ENCODE measurements at places on chromosomes 7 and 10.

DNA sequence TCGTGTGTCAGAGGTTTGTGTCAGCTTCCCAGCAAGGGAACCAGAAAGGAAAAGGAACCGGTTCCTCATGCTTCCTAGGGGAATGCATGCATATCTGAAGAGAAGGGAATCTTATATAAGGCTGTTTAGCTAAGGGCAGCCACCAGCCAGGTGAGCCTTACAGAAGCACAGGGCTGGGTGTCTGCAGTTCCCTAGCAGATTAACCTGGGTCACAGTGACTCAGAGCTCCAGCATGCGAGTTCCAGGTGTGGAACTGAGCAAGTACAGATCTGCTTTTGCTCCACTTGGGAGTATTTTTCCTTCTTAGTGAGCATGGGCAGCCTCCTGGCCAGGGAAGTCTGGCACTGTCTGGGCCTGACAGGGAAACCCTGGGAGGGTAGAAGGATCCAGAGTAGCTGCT is 957 bp upstream of the ANKRD2 start:
- DNase-seq = no peak

- no peak for DNase-seq
These were observed 69.1 kb upstream of the MXI1 start for GRCh38 chr10:110138197-110138812.

- no peak for DNase-seq
These were observed 664.9 kb downstream of the SUGCT start for GRCh38 chr7:40799493-40800403.

DNA sequence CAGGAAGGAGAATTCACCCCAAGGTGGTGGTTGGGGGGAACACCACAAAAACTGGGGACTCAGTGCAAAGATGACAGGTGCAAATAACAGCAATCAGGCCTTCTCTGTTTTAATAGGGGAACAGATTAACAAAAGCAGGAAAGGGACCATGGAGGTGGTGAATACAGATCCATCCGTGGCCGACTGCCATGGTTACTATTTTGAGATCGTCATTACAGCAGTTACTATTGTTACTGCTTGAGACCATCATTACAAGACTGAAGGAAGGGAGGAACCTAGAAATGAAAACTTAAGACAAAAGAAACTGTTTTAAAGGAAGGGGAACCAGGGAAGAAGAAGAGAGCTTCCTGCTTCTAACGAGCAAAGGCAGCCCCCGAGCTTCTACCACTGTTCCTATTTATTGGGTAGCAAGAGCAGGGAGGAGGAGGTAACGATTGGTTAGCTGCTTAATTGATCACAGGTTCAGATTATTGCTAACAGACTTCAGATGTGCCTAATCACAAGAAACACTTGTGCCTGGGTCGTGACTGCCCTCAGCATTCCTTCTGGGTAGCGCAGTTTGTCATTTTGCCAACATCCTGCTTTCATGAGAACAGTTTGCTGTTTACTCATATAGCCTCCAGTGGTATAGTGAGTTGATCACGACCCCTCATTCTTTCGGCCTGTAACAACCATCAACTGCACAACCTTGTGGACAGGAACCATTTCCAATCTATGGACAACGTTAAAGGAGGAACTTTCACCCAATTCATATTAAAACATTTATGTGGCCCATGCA is 216.3 kb downstream of the CHCHD3 start:
- no peak for DNase-seq

GRCh38 chr7:106504645-106505044 is 156.3 kb downstream of the CCDC71L start:
- DNase-seq = no peak

GRCh38 chr10:112755446-112756234 is 194.4 kb upstream of the TCF7L2 start:
- no peak for DNase-seq

DNA sequence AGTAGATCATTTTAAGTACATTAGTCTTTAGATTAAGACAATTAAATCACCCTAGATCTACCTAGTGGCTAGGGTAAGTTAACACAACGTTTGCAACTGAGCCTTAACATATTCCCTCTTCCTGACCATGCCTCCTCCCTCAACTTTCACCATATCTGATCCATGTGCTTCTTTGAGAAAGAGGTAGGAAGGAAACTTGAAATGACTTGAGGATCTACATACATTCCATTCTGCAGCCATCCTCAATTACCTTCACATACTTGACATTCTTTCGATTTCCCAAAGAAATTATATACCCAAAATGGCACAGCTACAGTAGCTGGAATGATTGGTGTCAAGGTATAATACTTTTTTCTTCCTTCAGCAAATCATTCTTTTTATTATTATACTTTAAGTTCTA is 12.9 kb upstream of the SEPTIN7 start:
- no peak for DNase-seq

- no peak for DNase-seq
These were observed 16.0 kb upstream of the RSBN1L start for GRCh38 chr7:77680266-77680665.

DNA sequence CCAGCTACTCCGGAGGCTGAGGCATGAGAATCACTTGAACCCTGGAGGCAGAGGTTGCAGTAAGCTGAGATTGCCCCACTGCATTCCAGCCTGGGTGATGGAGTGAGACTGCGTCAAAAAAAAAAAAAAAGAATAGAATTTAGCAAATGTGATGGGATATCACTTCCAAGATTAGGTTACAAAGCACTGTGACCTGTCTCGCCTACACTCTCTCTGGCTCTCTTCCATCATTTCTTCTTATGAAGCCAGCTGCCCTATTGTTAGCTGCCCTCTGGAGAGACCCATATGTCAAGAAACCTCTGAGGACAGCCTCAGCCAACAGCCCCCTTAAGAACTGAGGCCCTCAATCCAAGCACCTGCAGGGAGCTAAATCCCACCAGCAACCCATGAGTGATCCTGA is 28.2 kb downstream of the ARHGAP21 start:
- DNase-seq = no peak

DNA sequence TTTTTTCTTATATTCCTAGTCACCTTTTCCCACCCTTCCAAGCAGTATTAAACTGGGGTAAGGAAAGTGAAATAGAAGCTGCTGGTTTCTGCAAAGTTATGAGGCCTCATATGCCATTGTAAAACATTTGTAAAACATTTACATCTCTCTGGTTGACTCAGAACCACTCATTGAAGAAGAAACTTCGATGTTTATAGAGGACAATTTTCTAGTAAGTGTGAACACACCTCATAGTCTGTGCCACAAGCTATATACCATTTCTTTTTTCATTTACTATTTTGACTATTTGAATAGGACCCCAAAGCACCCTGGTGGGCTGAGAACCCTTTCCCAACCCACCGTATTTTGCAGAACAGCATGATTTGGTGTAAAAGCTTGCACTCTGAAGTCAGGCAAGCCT is 12.9 kb upstream of the ITGB1 start:
- no peak for DNase-seq

GRCh38 chr7:42907316-42907715 is 4.6 kb downstream of the C7orf25 start:
- DNase-seq = no peak

GRCh38 chr10:43305876-43306275 is 39.0 kb upstream of the RASGEF1A start:
- DNase-seq = no peak

DNA sequence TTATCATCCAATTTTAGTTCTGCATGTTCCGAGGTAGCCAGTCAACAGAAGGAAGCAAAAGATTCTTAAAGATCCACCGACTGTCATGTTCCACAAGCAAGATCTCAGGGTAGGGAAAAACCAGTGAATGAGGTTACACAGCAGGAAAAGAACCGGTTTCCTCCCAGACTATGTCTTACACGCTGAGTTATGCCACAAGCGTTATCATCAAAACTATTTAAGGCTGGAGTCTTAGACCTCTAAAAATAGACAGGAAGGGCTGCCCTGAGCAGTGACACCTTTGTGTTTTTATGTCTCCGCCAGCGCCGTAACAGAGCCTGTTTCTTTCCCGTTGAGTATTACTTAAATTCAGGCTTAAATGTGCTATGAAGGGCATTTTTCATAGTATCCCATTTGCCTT is 48.3 kb downstream of the PROSER2 start:
- DNase-seq = no peak

DNA sequence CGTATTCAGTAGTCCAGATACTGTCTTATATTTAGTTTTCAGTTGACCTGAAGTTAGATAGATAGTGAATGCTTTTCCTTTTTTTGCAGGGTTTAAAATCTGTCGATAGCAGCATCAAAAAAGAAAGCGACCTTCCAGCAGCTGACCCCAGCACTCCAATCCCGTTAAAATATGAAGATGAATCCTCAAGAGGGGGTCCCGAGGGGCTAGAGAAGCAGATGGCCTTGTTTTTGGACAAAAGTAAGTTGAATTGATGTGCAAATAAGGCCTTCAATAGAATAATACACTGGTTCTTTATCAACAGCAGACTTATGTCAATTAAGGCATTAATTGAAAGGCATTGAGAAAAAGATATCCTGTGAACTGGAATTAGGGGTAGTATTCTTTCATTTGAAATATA is 18.7 kb downstream of the EDRF1 start:
- DNase-seq = no peak

GRCh38 chr7:88666626-88667025 is 92.9 kb upstream of the ZNF804B start:
- no peak for DNase-seq

DNA sequence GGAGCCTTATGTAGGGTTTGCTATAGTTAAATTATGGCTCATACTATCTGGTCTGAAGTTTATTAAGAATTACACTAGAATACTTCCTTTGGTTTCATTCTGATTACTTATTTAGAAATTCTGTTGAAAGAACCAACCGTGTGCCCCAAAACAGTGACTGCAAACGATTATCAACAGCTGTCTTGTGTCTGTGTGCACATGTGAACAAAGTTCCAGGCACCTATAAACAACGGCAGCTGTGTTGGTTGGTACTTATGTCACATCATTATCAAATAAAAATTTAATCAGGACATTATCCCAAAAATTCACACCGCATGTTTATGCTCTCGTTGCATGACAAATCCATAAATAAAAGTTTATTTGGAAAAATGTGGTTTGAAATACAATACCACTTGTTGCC is 80.6 kb downstream of the USP6NL start:
- DNase-seq = no peak

DNA sequence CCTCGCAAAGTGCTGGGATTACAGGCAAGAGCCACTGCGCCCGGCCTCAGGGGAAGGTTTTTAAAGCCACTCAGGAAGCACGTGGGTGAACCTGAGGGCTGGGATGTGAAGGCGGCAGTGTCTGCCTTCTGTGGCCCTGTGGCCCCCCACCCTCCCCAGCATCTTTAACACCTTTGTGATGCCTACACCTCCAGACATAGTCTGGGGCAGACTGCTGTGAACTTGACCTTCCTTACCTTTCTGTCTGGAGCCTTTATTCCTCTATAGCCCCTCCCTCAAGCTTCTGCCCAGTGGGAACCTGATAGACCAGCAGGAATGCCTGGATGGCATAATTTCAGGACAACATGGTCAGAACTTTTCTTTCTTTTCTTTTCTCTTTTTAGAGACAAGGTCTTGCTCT is 550.2 kb downstream of the GALNT17 start:
- no peak for DNase-seq

DNA sequence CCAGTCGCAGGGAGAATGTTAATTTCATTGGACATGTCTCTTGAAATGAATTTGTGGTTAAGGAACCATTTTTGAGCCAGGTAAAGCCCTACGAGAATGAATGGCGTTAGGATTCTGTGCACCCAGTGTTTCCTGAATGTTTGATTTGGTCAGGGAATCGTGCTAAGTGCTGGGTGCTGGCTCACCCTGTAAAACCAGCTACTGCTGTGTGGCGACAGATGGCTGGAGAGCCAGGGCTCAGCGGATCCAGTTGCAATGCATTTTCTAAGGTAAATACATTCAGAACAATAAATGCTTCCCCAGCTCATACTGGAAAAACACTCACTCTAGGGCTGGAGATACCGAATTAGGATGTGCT is 355.5 kb downstream of the GLRX3 start:
- DNase-seq = no peak

DNA sequence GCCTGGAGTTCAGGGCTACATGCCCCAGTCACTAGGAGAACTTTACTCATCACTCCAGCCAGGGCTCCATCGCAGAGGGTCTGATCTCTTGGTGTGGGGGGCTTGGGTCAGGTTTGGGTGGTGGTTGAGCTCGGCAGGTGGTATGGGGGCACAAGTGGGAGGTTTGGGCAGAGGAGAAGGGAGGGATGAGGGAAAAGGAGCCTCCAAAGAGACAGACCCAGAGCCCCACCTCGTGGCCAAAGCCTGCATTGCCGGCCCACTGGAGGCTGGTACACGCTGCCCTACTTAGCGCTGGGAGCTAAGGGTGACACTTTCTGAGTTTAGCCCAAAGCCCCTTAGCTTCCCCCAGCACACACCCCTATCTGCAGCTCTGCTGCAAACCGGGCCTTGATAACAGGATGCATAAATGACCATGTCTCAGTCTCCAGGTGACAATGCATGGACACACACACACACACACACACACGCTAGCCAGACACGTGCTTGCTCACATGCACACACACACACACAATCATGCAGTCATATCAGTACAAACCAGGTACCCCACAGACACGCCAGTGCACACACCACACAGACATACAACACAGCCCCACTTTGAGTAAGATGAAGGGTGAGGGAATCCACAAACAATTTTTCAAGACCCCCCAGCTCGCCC is 14.7 kb downstream of the LZTS2 start:
- peak; percentile 92 for DNase-seq

- DNase-seq = peak; percentile 53
These were observed 21.2 kb upstream of the PITRM1 start for GRCh38 chr10:3193751-3194150.

DNA sequence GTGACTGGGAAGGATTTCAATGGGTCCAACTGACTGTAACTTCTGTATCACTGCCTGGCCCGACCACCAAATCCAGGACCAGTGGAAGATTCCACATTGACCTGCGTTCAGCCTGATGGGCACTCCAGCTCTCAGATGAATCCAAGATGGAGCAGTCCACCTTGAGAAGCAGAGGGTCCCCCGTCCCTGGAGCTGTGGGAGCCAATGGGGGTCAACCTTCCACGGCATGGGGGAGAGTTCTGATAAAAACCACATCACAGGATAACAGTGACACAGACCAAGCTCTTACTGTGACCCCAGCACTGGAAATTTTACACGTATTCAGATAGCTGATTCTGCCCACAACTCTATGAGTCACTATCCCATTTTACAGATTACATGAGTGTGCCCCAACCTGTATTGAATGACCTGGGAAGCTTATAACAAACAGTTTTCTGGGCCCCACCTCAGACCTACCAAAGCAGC is 11.2 kb downstream of the ZCCHC24 start:
- peak; percentile 64 for DNase-seq

DNA sequence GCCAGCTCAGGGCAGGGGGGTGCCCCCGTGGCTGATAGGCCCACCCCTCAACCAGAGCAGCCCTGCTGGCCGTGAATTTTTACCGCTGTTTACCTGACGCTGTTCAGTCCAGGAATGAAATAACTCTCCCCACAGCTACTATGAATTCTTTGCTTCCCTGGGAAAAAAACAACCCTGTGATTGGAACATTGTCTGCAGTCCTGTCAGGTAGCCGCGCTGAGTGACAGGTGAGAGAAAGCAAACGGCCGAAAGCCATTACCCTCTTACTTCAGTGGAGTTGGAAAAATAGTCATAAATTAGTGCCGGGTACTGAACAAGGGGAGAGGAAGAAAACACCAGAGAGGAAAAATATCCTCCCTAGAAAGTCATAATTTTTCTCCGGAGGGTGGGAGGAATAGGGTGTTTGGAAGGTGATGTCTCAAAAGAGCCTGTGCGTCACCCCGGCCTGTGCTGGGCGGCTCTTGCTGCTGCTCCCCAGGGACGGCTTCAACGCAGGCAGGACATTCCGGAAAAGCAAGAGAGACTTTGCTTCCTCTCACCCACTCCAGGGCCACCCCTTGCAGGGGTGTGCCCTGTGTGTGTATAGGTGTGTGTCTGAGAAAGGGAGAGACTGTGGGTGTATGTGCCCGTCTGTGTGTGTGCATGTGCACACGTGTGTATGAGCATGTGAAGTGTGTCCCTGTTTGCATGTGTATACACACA is 69.0 kb downstream of the CDH23 start:
- no peak for DNase-seq

Data from activated CD8-positive, alpha-beta memory T cell treated with anti-CD3 and anti-CD28 coated beads for 24 hours (primary cell).